ENCODE measurements at places on chromosomes 3 and 15. TPM values are rescaled to one million over a fixed set of nuclear protein-coding genes. Genes with fewer than 3 reads are reported as not detected.

GRCh38 chr15:28931828-28932227 is 46.1 kb downstream of the APBA2 start:
- no peak for DNase-seq

DNA sequence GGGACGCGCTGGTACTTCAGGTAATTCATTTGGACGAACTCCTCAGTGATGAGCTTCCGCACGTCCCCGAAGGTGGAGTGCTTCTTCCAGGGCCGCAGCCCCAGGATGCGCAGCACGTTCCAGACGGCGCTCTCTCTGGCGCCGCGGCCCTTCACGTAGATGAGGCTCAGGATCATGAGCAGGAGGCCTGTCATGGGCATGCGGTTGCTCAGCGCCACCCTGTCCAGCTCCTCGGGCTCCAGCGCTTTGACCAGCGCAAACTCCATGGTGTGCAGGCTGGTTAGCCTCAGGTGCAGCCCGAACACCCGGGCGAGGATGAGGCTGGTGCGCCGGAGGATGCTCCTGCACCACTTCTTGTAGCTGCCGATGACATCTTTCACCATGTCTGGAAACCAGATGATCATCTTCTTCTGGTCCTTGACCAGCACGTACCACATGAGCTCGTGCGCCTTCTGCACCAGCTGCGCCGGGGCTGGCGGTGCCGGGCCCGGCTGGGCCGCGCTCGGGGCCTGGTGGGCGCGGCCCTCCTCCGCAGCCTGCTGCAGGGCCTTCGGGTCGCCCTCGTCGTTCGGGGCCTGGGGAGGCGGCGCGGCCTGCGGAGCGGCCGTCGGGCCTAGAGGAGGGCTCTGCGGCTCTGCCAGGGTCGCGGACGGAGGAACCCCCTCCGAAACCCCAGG is 501 bp downstream of the NDN start:
- DNase-seq = no peak

DNA sequence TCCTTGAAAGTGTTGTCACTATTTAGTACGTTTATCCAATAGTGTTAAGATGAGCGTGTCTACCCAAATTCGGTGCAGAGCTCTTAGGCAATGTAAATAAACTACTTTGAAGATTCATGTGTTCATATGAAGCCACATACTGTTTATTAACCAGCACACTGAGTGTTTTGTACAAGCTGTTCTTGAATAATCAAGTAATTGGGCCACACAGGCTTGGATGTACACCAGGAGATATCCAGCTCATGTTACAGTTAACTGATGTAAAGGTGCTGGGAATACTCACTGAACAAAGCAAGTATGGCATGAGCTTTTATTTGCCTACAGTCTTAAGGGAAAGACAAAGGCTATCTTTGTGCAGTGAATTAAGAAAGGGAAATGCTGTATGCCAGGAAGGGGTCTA is 632 bp upstream of the DHX36 start:
- no peak for DNase-seq

DNA sequence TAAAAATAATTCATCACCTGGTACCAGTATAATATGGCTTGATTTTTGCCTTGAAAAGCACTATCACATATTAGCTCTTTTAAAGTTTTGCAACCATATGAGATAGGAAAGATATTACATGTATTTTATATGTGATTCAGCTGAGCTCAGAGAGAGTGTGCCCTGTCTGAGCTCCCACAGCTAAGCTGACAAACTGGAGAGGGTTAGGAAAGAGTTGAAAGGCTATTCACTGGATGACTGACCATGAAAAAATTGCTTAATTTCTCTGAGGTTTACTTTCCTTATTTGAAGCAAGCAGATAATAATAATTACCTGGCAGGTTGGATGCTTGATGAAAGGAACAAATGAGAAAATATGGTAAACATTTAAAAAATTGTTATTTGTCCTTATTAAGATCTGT is 97.4 kb upstream of the CCDC80 start:
- no peak for DNase-seq

Gene PCSK6
- total RNA-seq = 28.6 TPM

Gene LSMEM2
- 27.7 TPM for total RNA-seq

GRCh38 chr15:63362196-63362595 is 19.4 kb downstream of the CA12 start:
- peak; percentile 63 for DNase-seq

DNA sequence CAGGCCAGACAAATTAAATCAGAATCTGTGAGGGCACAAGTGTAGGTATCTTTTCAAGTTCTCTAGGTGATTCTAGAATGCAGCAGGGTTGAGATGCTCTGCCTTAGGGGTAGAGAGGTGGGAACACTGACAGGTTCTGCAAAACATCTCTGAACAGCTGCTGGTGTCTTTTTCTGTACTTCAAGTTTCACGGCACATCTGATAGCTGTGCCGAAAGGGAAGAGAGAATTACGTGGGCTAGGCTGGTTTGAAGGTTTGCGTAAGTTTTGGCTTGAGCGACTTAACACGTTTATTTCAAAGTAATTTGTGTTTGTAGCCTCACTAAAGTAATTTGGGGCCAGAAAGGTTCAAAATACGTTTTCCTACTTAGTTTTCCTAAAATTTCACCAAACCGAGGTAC is 22.5 kb downstream of the PXK start:
- DNase-seq = no peak

Gene ADGRG7
- total RNA-seq = not detected

DNA sequence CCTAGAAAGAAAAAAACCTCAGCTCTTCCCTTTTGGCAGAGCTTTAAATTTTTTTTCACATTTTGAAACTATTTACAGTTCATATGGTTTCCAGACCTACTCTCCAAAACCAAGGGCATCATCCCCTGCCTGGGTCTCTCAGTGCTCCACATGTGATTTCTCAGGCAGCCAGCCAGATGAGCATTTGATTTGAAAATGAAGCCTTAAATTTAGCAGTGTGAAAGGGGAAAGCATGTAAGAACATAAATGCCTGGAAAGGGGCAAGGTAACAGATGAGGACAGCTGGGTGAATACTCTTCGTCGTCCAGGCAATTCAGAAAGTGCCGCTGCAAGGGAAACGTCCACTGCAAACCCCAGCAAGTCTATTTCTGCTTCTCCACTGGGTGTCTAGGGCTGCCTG is 94.8 kb downstream of the ATP8B4 start:
- no peak for DNase-seq

DNA sequence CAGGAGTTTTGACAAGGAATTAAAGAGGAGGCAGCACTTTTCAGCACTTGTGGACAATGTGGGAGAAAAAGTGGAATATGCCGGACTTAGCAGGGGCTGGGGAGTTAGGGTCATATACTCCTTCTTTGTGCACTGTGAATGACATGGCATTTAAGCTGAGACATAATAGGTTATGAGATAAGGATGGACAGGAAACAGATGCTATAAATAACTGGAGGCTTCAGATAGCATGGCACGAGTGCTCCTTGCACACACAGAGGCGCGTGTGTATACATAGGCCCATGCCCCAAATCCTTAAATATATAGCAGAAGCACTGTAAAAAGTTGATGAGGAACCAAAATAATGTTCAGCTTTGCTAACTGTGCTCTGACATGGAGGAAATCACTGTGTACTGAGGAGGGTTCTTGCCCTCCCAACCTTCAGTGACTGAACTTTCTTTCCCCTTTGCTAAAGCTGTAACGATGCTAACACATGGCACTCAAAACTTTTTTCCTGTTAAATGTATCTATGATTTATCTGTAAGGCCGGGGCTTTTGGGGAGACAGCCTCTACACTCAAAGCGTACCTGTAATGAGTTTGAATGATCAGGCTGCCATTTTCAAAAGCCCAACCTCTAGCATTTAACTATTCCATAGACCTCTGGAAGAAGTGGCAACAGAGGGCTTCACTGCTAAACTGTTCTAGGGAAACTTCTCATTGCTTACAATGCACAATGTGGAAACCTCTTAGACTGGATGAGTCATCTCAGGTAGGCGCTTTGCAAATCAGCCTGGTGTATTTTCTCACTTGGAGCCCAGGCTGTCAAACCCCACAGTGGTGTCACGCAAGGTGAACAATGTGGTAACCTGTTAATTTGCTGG is 784.6 kb downstream of the NR2F2 start:
- no peak for DNase-seq

GRCh38 chr15:81157195-81157938 is 23.3 kb downstream of the CFAP161 start:
- DNase-seq = no peak

- no peak for DNase-seq
These were observed 909.1 kb upstream of the ROBO1 start for GRCh38 chr3:80676866-80677265.

DNA sequence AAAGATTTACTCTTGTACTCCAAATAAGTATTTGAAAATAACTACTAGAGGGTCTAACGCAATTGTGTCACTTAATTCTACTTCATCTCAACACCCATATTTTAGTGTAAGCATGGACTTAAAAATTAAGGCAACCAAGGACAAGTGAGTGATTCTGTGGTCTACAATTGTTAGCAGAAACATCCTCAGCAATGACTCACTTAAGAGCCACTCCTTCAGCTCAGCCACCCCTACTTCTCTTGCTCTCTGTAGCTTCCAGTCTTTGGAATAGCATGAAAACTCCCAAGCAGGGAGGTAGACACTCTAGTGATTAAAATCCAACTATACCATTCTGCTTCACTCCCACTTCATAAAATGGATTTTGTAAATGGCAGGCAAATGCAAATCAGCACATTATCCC is 116.0 kb upstream of the LRRN1 start:
- DNase-seq = no peak

Gene NDN
- 35.2 TPM for total RNA-seq

Gene SAMD7
- total RNA-seq = not detected

Gene ECE2
- not detected for total RNA-seq

- no peak for DNase-seq
These were observed 2.2 kb downstream of the OXTR start for GRCh38 chr3:8767256-8767666.

DNA sequence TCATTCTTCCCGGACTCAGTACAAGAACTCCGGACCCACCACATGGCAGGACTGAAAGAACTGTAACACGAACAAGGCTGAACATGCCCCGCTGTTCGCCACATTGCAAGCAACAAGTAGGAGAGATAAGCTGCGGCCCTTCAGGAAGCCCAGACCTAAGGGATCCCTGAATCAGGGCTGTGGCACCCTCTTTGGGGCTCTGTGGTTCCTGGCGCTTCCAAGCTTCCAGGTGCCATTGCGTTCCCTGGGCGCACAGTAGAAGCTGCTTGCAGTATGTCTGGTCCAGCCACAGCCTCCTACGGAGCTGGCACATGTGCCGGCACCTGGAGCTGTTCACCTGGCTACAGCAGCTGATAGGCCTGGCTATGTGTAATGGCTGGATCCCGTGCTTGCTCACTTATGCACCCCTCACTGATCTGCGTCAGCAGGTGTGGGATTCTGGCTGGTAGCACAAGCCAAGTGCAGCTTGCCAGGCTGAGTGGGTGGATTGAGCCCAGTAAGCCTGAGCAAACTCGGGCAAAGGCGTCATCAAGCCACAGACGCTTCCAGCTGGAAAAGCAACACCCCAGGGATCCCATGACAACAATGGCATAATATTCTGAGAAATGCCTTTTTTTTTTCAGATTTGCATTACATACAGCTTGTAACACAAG is 748.6 kb upstream of the GBE1 start:
- no peak for DNase-seq

DNA sequence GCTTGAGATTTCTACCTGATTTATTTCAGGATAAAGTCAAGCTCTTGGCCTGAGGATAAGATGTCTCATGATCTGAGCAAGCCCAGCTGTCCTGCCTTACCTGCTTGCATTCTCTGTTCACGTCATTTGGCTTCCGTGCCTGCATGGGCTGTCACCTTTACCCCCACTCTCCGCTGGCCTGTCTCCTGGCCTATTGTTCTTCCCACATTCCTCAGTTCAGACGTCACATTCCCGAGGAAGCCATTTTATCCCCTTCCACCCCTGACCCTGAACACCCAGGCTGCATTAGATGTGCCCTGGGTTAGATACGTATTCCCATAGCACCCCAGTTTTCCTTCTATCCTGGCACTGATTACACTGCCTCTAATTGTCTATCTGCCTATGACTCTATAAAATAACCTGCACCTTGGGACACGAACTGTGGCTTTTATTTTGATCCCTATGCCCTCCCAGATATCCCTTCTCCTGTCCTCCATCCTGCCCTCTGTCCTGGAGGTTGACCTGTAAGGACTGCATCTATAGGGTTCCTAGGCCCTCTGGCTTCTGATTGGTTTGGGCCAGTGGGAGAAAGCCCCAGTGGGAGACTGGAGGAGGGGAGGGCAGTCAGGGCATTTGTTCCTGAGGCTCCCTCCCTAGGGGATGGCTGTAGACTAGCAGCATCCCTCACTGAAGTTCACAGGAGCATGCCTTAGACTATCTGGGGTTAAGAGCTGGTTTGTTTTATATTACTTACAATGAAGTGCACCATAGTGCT is 19.2 kb upstream of the UBE2Q2 start:
- no peak for DNase-seq

GRCh38 chr15:74340150-74340549 is 27.3 kb downstream of the CYP11A1 start:
- DNase-seq = no peak

DNA sequence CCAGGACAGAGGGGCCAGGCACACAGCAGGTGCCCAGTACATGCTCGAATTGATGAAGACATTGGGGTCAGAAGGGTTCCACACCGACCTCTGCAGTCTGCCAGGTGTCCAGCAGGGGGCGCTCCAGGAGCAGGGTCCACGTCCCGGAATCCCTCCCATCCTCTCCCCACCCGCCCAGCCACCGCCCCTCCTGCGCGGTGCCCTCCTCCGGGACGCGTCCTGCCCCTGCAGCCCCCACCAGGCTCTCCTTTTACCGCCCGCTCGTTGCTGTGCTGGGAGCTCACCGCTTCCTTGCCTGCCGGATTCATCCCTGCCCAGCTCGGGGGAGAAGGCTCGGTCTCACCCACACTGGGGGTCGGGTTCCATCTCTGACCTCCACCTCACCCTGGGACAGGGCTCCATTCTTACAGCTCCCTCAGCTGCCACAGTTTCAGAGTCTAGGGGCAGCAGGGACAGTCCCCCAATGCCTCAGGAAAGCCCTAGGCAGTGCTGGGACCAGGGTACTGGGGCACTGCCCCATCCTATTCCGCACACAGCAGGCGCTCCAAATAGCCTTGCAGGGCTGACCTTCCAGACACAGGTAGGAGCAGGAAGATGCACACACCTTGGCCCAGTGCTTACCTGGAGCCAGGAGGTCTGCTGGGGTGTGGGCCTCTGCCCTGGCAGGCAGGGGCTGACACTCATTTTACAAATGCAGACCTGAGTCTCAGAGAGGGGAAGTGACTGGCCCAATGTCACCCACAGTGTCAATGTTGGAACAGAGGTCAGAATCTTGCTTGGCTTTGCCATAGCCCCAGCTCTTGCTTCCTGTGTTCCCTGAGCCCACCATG is 31.0 kb downstream of the GRIP2 start:
- peak; percentile 73 for DNase-seq

Gene GOLGA8K
- 0.80 TPM for total RNA-seq

- DNase-seq = no peak
These were observed 389.9 kb upstream of the PROK2 start for GRCh38 chr3:72174890-72175289.

Gene CCDC13
- 0.41 TPM for total RNA-seq

DNA sequence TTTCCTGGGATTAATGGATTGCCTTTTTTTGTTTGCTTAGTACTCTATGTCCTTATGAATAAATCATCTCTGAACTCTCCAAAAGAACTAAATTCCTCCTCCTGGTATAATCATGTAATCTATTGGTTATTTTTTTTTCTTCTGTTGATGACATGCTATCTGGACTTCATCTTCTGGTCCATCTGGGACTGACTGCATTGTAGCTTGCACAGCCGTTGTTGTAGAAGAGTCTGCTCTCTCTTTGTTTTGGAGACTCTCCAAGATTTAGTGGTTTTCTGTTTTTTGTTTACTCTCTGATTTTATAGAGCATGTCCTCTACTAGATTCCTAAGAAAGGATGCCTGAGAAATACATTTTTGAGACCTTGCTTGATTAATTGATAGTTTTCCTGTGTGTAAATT is 19.1 kb downstream of the IREB2 start:
- DNase-seq = no peak

Gene SLC9C1
- 1.3 TPM for total RNA-seq

All from left ventricle myocardium inferior (tissue), 1 donor.